ENCODE measurements at places on chromosomes 2 and 18.

DNA sequence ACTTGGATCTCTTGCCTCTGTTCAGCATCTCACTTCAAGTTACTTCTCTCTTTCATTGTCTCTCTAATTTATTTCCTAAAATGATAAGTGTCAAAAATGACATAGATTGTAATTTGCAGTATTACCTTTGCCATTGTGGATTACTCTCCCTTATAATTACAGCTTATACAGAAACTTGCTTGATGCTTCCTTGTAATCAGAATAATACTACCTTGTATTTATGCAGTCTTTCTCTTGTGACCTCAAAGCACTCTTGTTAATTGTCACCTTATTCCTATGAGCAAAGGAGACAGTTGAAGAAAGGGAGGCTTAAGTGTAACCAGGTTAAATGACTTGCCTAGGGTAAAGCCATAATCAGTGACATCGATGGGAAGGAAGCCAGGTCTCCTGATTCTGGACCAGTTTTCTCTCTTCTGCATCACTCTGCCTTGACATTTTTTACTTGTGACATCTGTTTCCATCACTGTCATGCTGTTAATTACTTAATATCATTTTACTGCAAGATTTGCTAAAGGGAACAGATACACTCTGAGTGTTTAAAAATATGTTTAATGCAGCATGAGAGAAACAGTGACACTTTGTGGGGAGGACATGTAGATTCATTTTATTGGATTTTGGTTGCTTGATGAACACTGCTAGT lies 388.6 kb downstream of the PARD3B start:
- no peak for DNase-seq

- DNase-seq, result no peak
Measured at GRCh38 chr2:51791496-51791895, 759.6 kb upstream of the NRXN1 start.

GRCh38 chr2:166179201-166179600 lies 51.4 kb upstream of the SCN1A start:
- DNase-seq, result no peak

DNA sequence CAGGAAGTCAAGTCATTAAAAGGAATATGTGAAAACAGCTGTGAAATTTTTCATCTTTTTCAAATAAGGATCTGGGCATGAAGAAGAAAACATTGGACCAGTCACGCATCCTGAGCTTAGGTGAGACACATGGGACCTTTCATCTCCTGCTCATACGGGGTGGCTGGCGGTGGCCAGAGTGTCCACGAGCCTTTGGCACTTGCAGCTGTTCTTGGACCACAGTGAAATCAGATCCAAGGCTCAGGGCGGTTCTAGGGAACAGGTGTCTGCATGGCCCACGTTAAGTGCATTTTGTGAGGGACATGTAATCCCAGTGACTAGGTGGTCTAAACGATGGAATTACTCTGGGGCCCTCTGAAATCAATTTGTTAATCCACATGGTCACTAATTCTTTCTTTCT lies 212.7 kb upstream of the COPS8 start:
- DNase-seq, result no peak

Data from NCI-H524 treated with DMSO at 0.1 percent for 48 hours (cell line).